Stimulated activated CD8-positive, alpha-beta memory T cell treated with anti-CD3 and anti-CD28 coated beads, Interleukin-7, amount 100 ng/mL, for 1 hour (primary cell): ENCODE measurements at places on chromosomes 7 and 10.

GRCh38 chr10:70034232-70034631 is 18.4 kb upstream of the MACROH2A2 start:
- DNase-seq = no peak

DNA sequence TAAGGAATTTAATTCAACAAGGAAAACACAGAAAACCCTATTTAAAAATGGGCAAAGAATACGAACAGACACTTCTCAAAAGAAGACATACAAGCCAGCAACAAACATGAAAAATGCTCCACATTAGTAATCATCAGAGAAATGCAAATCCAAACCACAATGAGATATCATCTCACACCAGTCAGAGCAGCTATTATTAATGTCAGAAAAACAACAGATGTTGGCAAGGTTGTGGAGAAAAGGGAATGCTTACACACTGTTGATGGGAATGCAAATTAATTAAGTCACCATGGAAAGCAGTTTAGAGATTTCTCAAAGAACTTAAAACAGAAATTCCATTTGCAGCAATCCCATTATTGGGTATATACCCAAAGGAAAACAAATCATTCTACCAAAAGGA is 55.2 kb downstream of the GCC1 start:
- no peak for DNase-seq

DNA sequence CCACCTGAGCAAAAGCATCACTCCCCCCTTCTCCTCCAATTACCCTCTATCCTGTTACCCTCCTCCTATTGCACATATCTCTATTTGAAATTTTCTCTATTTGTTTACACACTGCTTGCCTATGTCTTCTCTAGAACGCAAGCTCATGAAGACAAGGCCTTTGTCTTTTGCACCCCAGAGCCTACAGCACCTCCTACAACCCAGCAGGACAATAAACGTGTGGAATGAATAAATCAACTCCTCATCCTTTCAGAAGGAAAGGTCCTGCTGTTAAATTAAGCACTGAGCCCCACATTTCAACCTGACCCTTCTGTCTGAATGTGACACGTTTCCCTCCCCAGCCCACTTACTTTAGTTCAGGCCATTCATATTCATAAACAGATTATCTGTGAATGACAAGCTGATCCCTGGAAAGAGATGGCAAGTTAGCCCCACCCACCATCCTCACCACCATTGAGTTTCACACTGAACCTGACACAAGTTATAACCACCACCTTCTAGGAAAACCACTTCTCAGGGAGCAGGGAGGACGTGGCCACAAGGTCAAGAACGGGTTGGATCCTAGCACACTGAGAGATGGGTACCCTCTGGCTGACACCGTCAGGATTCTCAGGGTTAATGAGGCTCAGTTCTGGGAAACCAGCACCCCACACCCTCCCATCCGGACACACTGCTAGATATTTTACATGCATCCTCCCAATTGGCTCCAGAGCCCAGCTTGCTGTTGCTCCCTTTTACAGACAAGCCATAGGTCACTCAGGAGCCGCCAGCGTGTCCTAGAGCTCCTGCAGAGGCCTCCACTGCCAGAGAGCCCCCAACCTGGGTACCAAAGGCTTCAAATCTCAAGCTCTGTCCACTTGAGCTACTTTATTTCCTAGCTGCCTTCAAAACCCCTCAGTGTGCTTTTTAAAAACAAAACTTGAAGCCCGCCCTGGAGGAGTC is 934 bp downstream of the PRTFDC1 start:
- no peak for DNase-seq

- no peak for DNase-seq
Measured at GRCh38 chr7:77802557-77803405, 4.2 kb downstream of the PHTF2 start.

DNA sequence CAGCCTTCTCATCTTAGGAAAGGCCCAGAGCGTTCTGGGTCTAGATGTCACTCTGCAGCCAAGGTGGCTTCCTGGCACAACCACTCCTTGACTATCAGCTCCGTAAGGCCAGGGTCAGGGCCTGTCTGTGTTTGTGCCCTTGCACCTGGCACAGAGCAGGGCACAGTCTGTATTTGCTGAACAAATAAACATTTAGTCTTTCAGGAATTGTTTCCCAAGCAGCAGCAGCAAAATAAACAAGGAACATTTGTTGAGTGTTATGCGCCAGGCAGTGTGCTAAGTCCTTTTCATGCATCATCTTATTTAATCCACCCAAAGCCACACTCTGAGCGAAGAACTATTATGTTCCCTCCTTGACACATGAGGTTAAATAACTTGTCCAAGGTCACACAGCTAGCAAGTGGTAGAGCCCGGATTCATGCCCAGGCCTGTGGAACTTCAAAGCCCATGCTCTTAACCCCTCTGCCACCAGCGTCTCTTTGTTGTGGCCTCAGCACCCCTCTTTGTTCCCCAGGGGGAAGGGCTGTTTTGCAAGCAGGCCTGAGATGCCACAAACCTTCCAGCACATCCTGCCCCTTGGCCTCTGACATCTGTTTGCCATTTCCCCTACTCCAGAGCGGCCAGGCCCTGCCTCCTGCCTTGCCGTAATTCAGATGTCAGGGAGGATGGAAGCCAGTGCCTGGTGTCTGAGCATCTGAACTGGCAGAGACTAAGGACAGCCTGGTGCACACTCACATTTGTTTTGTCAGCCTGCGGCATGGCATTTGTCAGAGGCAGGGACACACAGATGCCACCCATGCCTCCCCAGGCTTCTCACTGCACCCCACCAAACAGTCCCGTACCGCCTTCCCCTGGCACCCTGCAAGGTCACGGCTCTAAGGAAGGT is 325.8 kb upstream of the ZMIZ1 start:
- DNase-seq = no peak

- no peak for DNase-seq
Measured at GRCh38 chr7:136958016-136958415, 89.6 kb downstream of the CHRM2 start.

- DNase-seq = no peak
Measured at GRCh38 chr10:11192304-11193000, 174.8 kb downstream of the CELF2 start.

DNA sequence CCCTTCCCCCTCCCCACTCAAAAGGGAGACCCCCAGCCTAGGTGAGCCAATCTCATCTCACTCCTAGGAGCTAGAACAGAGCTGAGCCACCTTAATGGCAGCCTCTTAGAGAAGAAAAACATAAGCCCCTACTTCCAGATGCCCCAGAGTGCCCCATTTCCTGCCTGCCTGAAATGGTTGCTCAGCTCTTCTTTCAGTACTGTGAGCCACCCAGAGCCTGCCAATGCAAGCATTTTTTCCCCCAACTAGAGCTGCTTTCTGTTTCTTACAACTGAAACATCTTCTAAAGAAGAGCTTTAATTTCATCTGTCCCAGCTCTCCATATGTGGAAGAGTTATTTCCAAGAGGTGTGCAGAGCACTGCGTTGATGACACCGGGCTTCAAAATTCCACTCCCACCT is 136.7 kb downstream of the PLPP4 start:
- DNase-seq = no peak

DNA sequence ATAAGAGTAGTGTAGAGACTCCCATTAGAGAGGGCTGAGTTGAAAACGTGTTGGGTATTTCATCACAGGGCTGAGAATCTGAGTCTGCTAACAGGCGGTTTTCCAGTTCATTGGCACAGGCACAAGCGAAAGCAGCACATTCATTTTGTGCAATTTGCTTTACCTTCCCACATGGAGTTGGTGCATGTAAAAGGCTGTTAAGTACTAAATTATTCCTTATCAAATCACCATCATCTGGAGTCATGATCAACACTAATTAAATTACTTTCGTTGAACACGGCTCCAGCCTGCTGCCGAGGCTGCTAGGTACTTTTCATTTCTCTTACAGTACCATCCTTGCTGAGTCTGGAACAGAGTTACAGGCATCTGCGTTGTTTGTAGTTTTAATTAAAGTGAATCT is 43.8 kb downstream of the ETV1 start:
- DNase-seq = no peak

GRCh38 chr10:102775201-102775934 is 31.6 kb downstream of the WBP1L start:
- DNase-seq = no peak

GRCh38 chr7:68629-69028 is 123.7 kb upstream of the FAM20C start:
- DNase-seq = no peak

- no peak for DNase-seq
Measured at GRCh38 chr10:1413823-1414222, 323.5 kb downstream of the ADARB2 start.

DNA sequence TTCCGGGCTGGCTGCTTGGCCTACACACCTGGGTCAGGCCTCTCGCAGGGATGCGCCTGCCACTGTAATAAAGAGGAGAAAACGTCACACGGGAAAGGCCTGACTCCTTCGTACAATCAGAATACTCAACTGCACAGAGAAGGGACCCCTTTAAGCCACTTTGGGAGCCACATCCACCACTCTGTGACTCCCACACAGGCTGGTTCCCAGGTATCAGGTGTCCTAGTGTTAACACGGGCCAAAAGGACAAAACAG is 5.8 kb upstream of the ZNF736 start:
- DNase-seq = no peak

DNA sequence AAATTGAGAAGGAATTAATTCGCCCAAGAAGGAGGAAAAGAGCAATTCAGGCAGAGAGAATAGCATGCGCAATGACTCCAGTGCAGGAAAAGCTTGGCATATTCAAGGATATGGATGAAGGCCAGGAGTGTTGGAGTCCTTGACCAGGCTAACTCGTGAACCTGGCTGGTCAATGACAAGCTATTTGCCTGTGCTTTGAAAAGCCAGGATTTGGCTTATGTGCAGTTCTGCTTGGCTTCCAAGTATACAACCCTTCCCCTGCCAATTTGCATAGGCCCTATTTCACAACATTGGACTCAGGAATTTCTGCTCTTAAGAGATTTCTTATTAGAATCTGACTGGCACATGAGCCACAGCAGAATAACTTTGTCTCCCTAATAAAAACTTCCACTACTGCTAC is 72.3 kb upstream of the SP8 start:
- no peak for DNase-seq

DNA sequence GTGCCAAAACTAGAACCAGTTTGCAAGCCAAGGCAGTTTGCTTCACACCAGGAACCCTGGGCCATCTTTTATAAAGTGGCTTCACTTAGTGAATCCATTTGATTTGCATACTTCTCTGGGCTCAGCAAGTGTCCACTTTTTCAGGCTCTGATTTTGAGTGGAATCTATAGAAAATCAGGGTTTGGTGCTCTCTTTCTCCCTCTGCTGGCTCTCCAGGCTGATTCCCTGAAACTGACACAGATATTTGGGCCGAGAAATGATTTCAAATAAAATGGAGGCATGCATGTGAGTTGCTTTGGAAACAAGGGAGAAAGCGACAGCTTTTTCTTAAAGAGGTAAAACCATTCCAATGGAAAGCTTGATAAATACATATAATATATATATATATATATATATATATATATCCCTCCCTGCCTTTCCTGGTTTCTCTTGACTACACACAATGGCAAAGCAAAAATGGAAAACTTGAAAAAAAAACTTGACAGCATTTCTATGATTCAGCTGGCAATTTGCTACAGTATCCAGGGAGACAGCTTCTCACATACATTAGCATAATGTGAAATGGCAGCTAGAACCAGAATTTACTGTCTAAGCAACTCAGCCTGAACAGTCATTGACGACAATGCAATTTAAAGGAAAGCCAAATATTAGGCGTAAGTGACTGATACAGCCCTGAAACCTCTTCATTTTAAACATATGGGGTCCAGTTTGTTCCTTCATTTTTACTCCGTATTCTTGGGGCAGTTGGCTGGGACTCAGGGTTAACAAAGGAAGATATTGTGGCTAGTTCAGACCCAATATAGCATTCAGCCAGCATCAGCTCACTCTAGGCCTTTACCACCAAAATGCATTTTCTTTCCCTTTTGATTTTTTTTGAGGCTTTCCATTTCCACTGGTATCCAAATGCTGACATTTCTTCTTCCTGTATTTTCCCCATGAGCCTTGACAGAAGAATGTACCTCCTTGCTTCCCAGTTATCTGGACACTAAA is 188.5 kb downstream of the TMEM178B start:
- DNase-seq = no peak

GRCh38 chr7:5598769-5599371 is 175.2 kb upstream of the TNRC18 start:
- DNase-seq = no peak

- DNase-seq = no peak
Measured at GRCh38 chr10:127378628-127379027, 170.5 kb upstream of the NPS start.

GRCh38 chr10:50394832-50395231 is 143.5 kb upstream of the ASAH2 start:
- DNase-seq = no peak

DNA sequence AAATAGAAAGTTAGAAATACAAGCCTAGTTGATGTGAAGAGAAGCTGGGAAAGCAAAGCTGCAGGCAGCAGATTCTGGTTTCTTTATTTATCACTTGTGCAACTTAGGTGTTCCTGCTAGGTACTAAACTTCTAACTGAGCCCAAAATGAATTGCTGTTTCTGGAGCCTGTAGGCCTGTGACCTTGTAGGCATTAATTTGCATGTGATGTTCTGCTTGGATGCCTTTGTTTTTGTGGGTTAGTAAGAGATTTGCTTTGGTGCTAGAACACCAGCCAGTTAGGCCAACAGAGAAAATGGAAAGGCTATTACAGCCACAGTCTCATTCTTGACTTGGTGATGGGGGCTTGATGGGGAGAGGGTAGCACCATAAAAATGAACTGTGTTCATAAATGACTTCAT is 370.7 kb downstream of the PPP1R3A start:
- DNase-seq = no peak

DNA sequence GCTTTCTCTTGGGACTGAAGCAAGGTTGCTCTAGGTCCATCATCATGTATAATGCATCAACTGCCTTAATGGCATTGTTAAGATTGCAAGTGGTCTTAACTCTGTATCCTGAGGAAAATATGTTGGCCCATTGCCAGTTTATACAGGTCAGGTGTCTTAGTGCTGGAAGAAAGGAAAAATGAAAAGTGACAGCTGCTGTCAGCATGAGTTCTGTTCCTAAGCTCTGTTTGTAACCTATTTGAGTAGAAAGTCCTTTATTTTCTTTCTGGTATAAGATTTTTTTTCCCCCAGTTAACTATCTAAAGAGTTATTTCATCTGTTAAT is 127.2 kb downstream of the SRI start:
- DNase-seq = no peak

GRCh38 chr7:5758753-5759335 is 22.6 kb downstream of the RNF216 start:
- DNase-seq = no peak

DNA sequence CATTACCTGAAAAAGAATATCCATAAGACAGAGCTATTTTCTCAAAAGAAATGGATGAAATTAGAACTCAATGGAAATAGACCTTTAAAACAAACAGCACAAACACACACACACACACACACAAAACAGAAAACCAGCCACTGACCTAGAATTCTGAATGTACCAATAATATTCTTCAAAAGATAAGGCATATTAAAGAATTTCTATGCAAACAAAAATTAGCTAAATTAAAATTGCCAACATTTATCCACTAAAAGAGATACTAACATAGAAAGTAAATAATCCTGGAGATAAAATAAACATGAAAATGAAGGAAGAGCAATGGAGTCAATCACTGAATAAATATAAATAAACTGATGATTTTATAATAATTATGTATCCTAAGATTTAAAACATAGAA is 431.2 kb downstream of the SH2D4B start:
- no peak for DNase-seq

- no peak for DNase-seq
Measured at GRCh38 chr10:132814469-132814856, 28.5 kb upstream of the NKX6-2 start.

GRCh38 chr7:116678780-116679179 is 6.8 kb downstream of the MET start:
- no peak for DNase-seq

- no peak for DNase-seq
Measured at GRCh38 chr7:102189756-102190155, 96.9 kb upstream of the SH2B2 start.

- no peak for DNase-seq
Measured at GRCh38 chr7:99375070-99375807, 709 bp downstream of the ARPC1B start.
